ENCODE measurements at places on chromosomes 3 and 15. TPM values are rescaled to one million over a fixed set of nuclear protein-coding genes. Genes with fewer than 3 reads are reported as not detected.

The ATP8B4 gene
- 16.5 TPM for total RNA-seq

The GUCA1C gene
- total RNA-seq = not detected

The GOLGA8T gene
- 1.5 TPM for total RNA-seq

The CELF6 gene
- total RNA-seq = 3.3 TPM

The SLC12A1 gene
- total RNA-seq = not detected

The OR5K1 gene
- not detected for total RNA-seq

The SPG11 gene
- 88.0 TPM for total RNA-seq

The CSK gene
- 43.7 TPM for total RNA-seq

The BFSP2 gene
- total RNA-seq = not detected

The NRROS gene
- 10.0 TPM for total RNA-seq

GRCh38 chr15:89330119-89330518, 4.5 kb downstream of the POLG start:
- no peak for DNase-seq

DNA sequence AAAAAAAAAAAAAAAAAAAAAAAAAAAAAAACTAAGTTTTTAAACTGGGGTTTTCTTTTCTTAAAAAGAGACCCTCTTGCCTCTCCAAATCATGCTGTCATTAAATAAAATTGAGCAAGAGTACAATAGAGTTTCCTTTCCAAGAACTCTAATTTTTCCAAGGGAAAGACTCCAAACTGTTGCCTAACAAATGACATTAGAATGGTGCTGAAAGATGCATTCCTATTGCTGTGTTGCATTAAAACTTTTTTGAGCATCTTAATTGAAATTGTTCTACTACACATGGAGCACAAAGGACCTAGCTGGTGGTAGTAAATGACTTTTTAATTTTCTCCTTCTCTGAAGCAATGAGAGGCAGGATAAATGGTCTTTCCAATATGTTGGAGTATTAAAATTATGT, 469.1 kb upstream of the ARHGEF26 start:
- no peak for DNase-seq

GRCh38 chr3:119219069-119219468, 21.6 kb downstream of the B4GALT4 start:
- DNase-seq = no peak

DNA sequence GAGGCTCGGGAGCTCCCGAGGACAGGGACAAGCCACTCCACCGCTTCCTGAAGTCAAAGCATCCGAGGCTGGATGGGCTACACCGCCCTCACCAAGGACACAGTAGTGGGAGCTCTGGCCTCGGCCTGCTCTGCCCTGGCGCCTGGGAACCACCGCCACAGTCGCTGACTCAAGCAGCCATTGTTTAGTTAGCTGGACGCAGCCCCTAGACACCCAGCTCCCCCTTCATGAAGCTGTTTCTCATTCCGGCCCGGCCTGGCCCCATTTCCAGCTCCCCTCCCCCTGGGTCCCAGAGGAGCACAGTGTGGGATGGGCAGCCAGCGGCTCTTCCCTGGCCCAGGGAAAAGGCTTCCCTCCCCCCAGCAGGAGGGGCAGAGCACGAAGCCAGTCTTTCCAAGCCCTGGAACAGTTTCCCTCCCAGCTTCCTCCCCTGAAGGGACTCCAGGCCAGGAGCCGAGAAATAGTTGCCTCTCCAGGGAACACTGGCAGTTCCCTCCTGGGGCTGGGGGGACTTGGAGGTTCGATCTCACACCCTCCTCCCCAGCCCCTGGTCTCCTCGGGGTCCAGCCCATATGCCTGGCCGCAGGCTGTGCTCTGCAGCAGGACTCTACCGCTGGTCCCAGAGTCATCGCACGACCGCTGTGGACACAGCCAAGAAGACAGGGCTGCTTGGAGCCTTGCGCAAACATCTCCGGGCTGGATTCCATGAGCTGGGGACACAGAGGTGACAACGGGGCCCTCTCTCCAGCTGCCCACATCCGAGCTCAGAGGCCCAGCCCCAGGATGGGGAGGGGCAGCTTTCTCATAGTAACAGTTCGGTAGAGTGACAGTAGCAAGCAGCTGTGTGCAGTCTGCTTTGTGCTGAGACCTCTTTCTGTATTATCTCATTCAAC, 10.0 kb downstream of the PLXND1 start:
- peak; percentile 94 for DNase-seq

GRCh38 chr3:176208283-176208682, 989.0 kb downstream of the TBL1XR1 start:
- DNase-seq = no peak

DNA sequence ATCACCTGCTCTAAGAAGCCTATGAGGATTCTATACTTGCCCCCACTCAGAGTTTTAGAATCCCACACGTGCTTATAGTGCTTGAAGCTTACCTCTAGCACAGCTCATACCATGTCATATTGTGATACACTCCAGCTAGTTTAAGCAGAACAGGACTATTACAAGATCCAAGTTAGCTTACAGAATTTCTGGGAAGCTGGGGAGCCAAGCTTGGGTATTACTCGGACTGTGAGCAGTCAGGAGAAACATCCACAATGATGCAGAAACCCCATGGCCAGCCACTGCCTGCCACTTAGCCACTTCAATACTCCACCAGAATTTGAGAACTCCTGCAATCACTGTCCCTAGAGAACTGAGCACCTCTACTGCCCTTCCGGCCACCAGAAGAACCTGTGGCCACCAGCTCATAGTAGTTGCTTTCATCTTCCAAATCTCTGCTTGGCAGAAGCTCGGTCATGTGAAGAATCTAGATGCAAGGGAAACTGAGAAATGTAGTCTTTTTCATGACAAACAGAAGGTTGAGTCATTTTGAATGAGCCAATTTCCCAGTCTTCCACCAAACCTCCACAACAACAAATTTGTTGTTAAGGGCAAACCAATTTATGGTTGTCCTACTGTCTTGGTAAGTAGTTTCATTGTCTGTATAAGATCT, 27.7 kb upstream of the SSR3 start:
- no peak for DNase-seq

- no peak for DNase-seq
These were observed 13.8 kb downstream of the SQOR start for GRCh38 chr15:45648521-45649200.

DNA sequence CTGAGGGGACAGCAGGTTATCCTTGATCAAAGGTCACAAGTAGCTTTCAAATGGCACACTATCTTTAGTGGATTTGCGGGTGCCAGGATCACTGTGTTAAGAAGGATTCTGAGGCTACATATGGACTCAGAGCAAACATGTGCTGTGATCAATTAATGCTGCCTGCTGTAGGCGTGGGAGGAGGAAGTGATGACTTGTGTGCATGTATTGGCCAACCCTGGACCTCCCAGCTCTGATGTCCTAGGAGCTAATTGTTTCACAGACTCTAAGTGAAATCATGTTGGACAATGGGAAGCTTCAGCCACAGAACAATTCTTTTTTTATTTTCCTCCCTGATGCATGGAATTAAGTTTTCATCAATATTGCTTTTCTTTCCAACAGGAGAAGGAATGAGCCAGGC, 24.4 kb downstream of the FAH start:
- DNase-seq = no peak

DNA sequence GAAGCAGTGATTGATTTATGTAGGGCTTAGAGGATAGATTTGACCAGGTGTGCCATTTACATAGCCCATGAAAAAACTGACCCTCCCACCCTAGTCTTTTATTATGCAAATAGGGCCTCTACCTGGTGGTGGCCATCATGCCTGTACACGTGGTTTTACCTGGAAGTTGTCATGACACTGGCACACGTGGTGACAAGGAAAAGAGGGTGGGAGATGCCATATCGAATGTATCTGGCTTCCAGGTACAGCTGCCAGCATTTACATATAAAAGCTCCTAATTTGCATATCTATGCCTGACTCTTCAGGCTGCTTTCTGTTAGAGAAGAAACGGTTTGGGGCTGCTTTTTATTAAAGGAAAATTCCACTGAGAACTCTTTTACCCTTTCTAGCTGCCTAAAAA, 35.0 kb upstream of the DNAJC13 start:
- DNase-seq = no peak

DNA sequence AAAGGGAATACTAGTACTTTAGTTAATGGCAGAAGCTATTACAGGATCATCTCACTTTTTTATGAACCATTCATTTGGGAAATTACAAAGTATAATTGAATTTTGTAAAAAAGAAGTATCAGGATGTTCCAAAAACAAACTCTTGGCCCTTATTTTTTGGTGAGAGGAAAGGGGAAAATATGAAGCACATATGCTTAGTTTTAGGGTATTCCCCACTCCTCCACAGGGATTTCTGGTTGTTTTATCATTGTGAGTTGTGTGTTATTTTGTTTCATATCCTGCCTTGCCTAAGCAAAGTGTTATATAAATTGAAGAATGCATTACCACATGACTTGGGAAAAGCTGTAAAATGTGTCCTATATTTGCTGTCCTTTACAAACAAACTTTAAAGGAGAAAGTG, 227.0 kb downstream of the FMN1 start:
- no peak for DNase-seq

DNA sequence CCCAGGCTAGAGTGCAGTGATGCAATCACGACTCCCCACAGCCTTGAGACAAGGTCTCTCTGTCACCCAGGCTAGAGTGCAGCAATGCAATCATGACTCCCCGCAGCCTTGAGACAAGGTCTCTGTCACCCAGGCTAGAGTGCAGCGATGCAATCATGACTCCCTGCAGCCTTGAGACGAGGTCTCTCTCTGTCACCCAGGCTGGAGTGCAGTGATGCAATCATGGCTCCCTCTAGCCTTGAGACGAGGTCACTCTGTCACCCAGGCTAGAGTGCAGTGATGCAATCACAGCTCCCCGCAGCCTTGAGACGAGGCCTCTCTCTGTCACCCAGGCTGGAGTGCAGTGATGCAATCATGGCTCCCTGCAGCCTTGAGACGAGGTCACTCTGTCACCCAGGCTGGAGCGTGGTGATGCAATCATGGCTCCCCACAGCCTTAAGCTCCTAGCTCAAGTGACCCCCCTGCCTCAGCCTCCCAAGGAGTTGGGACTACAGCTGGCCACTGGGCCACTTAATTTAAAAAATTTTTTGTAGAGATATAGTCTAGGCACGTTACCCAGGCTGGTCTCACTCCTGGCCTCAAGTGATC, 26.1 kb downstream of the TFRC start:
- no peak for DNase-seq

GRCh38 chr3:150483226-150483625, 63.1 kb downstream of the SERP1 start:
- no peak for DNase-seq

DNA sequence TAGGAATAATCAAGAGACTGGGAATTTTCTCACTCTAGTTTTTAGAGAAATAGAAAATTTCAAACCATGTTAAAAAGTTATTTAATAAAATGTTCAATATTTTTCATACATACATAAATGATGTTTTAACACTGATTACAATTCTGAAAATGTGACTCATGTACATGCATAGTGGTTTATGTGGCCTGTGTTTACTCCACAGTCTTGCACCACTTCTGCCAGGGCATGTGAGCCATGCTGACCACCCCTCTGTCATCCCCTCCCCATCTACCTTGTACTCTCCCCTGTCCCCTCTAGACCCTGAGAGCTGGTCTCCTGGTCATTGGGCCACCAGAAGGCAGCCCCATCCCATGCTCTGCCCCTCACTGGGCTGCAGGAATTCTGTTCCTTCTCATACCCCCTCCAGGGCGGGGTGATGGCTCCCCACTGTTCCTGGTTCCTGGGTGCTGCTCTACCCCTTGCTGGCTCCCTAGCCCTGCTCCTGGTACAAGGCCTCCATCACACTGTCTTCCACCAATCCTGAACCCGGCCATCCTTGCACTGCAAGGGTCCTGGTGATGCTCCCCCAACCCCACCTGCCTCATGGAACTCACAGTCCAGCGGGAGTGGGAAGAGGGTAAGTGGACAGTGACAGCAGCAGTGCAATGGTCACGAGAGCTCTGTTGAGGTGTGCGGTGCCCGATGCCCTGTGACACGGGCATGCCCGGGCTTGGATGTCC, 24.2 kb upstream of the SLC41A3 start:
- peak; percentile 28 for DNase-seq

DNA sequence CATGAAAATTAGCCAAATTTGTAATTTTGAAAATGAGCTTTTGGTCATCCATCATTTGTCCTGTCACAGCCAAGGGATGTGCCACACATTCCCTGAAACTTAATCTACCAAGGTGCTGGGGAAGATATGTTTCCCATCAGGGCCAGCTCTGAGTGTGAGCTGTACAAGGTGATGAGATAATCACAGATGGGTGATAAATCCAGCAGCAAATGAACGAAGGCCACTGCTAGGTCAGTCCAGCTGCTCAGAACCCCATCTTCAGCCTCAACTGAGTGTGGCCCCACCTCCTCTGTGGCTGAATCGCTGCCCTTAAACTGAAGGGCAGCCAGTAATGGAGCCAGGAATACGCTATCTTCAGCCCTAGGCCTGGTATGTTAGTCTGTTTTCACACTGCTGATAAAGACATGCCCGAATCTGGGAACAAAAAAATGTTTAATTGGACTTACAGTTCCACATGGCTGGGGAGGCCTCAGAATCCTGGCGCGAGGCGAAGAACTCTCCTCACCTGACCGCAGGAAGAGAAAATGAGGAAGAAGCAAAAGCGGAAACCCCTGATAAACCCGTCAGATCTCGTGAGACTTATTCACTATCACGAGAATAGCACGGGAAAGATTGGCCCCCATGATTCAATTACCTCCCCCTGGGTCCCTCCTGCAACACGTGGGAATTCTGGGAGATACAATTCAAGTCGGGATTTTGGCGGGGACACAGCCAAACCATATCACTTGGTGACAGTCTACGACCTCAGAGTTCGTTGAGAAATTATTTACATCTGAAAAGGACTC, 553.0 kb downstream of the NTRK3 start:
- no peak for DNase-seq

DNA sequence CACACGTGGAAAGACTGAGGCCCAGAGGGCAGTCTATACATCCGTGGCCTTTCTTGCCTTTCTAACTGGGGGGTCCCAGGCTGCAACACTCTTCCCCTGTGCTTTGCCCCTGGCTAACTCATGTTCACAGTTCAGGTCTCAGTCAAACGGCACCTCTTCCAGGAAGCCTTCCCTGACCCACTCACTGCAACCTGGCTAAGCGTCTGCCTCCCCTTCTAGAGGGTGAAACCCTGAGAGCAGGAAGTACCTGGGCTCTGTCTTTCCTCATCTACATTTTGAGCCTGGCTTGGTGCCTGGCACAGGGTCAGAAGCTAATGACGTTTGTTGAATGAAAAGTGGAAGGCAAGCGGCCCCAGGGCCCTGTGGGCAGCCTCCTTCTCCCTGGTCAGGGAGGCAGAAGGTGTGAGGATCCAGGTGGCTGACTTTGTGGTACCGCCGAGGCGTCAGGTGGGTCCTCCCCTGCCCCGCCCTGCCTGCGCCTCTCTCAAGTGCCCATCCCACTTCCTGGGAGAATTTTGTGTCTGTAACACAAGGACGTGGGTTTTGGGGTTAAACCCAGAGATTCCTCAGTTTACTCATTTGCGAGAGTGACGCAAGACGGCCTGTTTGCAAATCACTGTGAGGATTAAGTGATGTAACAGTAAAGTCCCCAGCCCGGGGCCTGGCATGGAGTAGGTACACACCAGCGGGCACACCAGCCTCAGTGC, 32.1 kb downstream of the DNASE1L3 start:
- no peak for DNase-seq

DNA sequence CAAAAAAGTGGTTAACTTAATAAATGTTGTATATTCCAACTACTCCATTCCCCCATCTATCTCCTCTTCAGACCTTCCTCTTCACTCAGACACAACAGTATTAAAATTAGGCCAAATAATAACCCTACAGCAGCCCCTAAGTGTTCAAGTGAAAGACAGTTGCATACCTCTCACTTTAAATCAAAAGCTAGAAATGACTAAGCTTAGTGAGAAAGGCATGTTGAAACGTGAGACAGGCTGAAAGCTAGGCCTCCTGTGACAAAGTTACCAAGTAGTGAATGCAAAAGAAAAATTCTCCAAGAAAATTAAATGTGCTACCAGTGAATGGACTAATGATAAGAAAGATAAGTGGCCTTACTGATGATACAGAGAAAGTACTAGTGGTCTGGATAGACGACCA, 71.7 kb downstream of the ANKRD28 start:
- no peak for DNase-seq

Data from sciatic nerve (tissue), 2 donors.